ENCODE measurements at places on chromosomes 7 and 10. TPM values are rescaled to one million over a fixed set of nuclear protein-coding genes. Genes with fewer than 3 reads are reported as not detected.

DNA sequence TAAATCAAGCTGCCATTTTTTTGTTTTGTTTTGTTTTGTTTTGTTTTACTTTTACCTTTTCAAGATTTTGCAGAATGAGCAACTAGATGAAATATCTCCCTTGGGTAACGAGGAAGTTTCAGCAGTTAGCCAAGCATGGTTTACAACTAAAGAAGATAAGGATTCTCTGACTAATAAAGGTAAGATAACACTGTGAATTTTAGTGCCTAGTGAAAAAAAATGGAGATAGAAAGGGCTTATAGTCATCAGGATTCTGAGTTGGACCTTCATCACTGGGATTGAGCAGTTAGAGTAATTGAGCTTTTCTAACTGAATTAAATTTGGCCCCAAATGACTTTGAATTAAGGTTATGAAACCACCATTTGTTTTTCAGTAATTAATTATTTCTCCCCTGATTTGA, 21.2 kb downstream of the DMTF1 start:
- no peak for DNase-seq

GRCh38 chr10:2917926-2918325, 149.4 kb upstream of the PFKP start:
- no peak for DNase-seq

- no peak for DNase-seq
Observed at GRCh38 chr10:90911133-90912051, 9.5 kb downstream of the ANKRD1 start.

GRCh38 chr10:129394518-129395328, 72.3 kb upstream of the MGMT start:
- DNase-seq = no peak

DNA sequence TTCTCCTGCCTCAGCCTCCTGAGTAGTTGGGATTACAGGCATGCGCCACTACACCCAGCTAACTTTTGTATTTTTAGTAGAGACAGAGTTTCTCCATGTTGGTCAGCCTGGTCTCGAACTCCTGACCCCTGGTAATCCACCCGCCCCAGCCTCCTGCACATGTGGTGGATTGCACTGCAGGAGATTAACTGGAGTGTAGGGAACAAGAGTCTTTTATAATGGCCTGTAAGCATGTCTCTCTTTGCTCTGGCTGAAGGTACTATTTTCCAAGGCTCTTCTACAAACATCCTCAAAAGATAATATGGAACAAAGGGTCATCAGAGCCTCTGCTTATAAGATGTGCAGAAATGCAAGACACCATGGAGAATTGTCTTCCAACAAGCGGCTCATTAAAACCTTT, 3.2 kb downstream of the TOMM7 start:
- DNase-seq = no peak

GRCh38 chr10:69061305-69062161, 26.4 kb upstream of the SRGN start:
- DNase-seq = peak; percentile 73

DNA sequence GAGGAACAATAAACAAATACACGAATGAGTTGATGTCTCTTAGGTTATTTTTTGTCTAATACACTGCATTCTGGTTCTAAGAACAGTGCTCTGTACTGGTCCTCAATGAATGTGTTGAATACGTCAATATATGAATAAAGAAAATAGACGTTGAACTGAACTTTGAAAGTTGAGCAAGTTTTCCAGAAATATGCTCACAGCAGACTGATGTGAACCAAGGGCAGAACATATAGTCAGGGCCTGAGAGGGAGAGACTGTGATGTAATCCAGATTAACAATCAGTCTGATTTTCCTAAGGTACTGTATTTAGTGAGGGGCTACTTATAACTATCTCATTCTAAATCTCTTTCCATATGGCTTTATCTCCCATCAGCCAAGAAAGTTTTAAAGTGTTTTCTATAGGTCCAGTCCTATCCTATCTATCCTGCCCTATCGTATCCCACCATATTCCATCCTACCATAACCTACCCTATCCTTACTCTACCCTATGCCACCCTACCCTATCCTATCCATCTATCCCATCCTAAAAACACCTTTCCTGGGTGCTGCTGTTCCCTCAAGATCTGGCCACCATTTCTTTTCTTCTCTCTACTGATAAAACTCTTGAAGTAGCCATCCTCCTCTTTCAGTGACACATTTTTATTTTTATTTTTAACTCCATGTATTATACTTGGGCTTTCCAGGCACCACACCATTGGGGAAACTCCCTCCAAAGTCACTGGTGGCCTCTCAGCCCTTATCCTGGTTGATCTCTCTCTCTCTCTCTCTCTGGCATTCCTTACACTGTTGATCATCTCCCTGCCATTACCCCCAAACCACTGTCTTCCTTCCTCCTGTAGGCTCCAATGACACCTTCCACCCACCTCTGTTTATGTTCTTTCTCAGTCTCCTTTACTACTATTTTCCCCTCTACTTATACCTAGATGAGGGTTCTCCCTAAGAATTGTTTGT, 212.3 kb upstream of the SLC26A5 start:
- DNase-seq = no peak

- DNase-seq = no peak
Observed at GRCh38 chr7:4722960-4723630, 41.0 kb downstream of the FOXK1 start.

- no peak for DNase-seq
Observed at GRCh38 chr10:30573721-30574431, 55.7 kb downstream of the LYZL2 start.

GRCh38 chr7:130040576-130040975, 10.6 kb downstream of the ZC3HC1 start:
- no peak for DNase-seq

GRCh38 chr7:38223306-38223705, 45.3 kb downstream of the STARD3NL start:
- DNase-seq = no peak

- DNase-seq = no peak
Observed at GRCh38 chr7:44182827-44183226, 6.4 kb downstream of the GCK start.

DNA sequence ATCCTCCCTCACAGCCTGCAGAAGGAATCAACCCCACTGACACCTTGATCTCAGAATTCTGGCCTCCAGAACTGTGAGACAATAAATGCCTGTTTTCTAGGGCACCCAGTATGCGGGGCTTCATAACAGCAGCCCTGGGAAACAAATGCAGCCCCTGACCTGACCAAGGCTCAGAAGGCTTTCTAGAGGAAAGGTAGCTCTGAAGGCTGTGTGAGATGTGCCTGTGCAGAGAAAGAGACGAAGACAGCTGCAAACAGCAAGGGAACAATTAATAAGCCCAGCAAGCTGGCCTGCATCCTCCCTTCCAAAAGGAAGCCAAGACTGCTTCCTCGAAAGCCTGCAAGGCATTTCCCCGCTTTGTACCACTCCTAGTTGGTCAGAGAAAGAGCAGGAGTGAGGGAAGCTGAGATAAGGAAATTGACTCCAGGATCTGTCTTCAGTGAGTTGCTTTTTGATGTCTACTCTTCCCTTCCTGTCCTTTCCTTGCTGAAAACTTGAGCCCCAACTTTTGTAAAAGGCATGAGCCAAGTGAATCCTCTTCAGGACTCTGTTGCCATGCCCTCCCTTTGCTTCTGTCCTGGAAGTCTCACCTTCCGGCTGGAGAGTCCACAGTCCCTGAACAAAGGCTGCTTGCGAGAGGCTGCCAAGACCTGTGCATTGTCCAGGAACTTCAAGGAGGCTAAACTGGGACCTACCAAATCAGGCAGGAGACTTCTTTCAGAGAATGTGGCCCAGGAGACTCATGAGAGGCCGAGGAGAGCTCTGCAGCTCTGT, 71.2 kb upstream of the ARID5B start:
- DNase-seq = no peak

GRCh38 chr7:46577394-46577793, 656.3 kb upstream of the IGFBP3 start:
- DNase-seq = no peak

- no peak for DNase-seq
Observed at GRCh38 chr10:110009736-110010475, 2.1 kb downstream of the ADD3 start.

DNA sequence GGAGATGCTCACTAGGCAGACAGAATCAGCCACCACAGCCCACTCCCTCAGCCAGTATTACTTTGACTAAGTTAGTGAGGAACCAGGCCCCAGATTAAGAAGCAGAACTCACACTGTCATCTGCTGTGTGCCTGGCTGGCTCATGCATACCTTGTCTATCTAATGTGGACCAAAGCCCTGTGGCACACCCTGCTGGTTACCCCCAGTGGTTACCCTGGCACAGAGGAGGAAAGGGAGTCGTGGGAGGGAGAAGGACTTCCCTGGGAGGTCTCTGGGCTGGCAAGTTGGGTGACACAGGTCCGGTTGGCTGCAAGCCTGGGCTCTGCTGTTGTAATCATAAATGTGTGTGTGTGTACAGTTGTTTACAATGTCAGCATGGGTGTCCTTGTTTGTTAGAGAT, 7.5 kb upstream of the SH2D4B start:
- no peak for DNase-seq

AQP1 gene
- total RNA-seq = 0.14 TPM

SPDYE3 gene
- total RNA-seq = not detected

DKK1 gene
- not detected for total RNA-seq

PNLIP gene
- total RNA-seq = not detected

PRKG1 gene
- 0.10 TPM for total RNA-seq
